ENCODE measurements at places on chromosomes 3 and 15.

- no peak for DNase-seq
Observed at GRCh38 chr15:68666812-68667450, 88.1 kb downstream of the CORO2B start.

DNA sequence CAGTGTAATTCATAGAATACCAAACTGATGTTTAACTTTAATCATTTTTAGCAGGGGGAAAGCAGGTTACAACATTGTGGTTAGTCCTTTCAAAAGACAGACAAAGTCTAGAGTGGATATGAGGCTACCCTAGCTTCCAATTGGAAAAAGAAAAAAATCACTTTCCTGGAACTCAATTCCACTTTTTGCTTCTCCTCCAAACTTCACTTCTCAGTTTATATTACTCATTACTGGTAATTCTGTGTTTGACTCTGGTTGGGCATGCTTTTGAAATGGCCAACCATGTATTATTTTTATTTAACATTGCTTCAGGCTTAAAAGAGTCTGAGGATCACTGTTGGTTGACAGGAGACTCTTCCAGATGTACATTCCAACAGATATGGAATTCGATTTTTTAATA, 84.8 kb downstream of the RAP2B start:
- DNase-seq: no peak

- no peak for DNase-seq
Observed at GRCh38 chr3:54863366-54863765, 64.5 kb downstream of the LRTM1 start.

DNA sequence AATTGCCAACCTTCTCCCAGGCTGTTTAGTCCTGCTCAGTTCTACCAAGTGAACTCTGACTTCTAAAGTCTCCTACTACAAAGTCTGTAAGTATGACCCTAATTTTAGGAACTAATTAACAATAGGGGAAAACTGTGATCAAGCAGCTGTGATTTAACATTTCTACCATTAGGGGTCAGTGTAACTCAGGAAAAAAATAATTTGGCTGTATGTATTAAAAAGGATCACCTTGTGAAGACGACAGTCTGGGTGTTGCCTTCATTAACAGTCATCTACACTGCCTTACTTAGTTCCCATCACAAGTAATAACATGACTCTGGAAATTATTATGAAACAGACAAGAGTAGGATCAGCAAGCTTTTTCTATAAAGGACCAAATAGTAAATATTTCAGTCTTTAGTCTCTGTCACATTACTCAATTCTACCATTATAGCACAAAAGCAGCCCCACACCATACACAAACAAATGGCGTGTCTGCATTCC, 4.2 kb upstream of the NPHP3 start:
- DNase-seq: peak; percentile 53

DNA sequence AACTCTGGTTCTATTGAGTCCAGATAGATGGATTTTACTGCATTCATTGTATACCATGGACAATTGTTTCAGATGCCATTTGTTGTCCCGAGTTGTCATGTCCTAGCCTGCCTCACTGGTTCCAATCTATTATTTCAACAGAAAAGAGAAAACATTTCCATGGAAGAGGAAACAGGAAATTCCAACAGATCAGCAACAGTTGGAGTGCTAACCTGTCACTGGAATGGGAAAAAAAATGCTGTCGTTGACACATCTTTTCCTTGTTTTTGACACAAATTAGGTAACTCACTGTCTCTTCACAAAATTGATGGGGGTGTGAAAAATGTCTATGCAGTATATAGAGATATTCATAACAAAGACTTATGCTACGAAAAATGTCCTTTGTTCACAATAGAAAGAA, 432.0 kb upstream of the TBL1XR1 start:
- no peak for DNase-seq

Measured in kidney glomerular epithelial cell (primary cell).